ENCODE measurements at places on chromosomes 7 and 10. TPM values are rescaled to one million over a fixed set of nuclear protein-coding genes. Genes with fewer than 3 reads are reported as not detected.

DNA sequence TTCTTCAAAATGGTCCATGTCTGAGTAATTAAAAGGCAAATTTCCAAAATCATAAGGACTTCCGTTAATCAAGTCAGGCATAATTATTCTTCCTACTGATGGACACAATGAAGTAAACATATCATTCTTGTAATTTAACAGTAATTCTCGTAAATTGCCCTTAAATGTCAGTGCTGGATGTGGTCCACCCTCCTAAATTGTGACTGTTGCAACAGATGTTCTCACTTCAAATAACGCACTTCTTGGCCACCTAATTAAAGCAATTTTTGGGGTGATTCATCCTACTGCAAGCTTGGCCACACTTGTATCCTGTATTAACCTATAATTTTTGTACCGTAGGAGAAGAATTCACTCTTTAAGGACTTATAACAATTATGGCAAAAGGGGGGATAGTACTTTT lies 1.9 kb downstream of the COL1A2 start:
- DNase-seq: no peak

- DNase-seq: no peak
Observed at GRCh38 chr7:29364661-29365060, 170.1 kb downstream of the CHN2 start.

DNA sequence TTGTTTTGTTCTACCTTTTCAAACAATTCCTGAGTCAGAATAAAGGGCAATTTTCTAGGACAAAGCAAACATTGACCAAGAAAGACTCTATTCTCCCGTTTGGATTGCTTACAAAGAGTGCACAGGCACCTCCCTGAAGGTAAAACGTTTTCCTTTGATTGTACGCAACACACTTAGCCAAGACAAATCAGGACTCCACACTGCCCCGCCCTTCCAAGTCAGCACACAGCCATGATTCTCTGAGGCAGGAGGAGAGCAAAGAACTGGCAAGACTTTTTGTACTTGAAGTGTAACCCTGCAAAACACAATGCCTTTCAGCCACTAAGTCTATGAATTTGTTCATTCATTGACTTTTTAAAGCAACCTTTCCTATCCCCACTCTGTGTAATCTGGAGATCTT lies 85.0 kb upstream of the FAM180A start:
- no peak for DNase-seq

DNA sequence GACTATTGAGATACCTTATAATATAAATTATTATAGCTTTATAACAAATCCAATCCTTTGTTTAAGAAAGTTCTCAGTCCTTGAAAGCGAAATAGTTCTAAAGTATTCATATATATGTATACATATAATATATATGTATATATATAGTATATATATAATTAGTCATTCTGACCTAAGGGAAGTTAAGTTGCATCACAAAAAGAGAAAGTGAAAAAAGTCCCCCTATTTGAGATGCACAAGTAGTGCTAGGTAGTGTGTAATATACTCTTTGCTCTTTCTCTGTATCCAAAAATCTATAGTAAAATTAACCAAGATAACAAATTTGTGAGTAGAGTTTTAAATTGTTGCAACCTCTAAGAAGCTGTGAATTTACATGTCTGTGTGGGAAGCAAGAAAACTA lies 13.3 kb upstream of the IFIT1B start:
- DNase-seq: no peak

GRCh38 chr7:1931256-1931950 lies 261.3 kb downstream of the ELFN1 start:
- DNase-seq: no peak

DNA sequence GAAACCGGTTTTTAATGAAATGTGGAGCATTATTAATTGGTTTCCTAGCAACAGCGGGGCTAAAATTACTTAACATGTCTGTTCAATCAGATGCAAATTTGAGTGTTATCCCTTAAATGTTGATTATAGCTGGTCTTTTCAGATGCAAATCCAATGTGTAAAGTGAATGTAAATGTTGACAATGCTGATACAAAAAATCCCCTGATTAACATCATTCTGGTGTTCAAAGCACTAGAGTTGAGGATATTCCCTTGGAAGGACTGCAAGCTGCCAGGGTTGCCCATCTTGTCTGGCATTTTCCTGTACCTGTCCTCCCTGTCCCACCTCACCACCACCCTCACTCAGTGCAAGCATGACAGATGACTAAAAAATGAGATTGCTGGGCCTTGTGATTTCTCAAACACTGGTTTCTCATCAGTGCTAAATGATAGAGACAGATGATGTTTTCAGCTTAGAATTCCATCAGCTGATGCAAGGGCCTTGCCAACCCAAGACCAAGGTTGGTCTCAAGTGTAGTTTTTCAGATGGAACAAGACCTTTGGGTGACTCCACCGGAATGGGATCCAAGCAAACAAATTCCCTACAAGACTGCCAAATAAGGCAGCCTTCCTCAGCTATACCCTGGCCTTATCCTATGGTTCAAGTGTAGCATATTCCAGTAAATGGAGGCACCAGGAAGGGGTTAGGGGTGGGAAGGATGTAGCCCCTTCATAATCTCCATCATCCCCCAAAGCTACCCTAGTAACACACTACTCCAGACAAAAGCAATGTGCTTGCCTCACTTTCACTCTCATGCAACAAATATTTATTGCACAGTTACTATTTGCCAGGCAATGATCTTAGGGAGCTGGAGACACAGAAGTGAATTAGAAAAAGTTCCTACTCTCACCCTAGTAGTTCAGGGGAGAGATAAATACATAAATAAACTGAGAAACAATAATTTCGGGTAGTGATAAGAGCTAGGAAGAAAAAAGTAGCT lies 54.9 kb downstream of the JAZF1 start:
- DNase-seq: no peak

DNA sequence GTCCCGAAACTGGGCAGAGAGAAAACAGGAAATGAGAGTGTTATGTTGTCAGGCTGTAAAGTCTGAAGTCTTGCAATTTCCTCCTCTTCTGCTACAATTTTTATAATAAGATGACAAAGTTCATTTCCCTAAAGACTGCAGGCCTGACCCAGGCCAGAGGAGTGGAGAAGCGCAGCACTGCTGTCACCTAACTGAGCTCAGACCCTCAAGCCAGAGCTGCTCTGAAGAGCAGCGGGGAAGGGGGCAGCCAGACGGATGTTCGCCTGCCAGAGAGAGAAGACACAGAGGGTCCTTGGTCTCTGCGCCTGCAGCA lies 12.6 kb upstream of the AOAH start:
- DNase-seq: no peak

Gene AFAP1L2
- total RNA-seq: 1.8 TPM

GRCh38 chr7:27640884-27641574 lies 21.7 kb downstream of the HIBADH start:
- no peak for DNase-seq

Gene GSAP
- total RNA-seq: 8.7 TPM

Gene TAS2R4
- 1.1 TPM for total RNA-seq
